Hematopoietic multipotent progenitor cell treated with erythropoietin and hydrocortisone succinate and interleukin-3 and kit ligand, for 4 days (in vitro differentiated cells): ENCODE measurements at places on chromosomes 7 and 10.

DNA sequence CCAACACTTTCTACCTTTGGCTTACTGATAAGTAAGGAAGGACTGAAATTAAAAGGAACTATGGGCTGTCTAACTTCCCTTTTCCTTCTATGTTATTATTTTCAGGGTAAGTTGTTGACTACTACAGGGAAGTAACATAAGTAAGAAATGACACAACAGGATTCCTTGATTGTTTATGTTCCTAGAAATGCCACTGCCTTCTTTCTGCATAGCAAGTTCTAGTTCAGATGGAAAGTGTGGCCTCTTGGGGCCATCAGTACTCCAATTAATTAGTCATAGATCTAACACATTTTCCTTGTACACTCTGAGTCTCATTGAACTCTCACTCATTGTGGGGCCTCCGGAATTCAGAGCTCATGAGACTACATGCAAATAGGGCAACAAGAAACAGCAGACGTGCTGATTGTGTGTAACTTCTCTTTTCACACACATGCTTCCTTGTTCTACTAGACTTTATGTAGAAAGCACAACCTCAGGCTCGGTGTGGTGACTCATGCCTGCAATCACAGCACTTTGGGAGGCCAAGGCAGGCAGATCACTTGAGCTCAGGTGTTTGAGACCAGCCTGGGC is 35.3 kb upstream of the HIBADH start:
- peak; percentile 64 for DNase-seq

GRCh38 chr7:2019711-2020511 is 212.8 kb downstream of the MAD1L1 start:
- DNase-seq: peak; percentile 92

DNA sequence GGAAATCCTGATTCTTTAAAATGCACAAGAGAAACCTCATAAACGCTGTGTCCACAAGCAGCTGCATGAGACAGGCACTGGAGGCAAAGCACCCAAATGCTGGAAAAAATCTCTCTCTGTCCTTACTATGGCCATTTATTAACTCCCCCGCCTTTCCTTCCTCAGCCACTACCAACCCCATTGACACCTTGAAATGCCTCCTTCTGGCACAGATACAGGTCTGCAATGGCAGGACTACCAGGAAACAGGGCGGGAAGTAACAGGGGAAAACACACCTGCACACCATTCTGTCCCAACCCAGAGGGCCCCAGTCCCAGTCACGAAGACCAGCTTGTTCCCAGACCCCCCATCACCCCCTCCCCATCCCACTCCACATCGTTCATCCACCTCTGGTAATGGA is 224.3 kb downstream of the PARD3 start:
- DNase-seq: no peak

GRCh38 chr10:57218382-57218781 is 857.3 kb upstream of the ZWINT start:
- DNase-seq: no peak

DNA sequence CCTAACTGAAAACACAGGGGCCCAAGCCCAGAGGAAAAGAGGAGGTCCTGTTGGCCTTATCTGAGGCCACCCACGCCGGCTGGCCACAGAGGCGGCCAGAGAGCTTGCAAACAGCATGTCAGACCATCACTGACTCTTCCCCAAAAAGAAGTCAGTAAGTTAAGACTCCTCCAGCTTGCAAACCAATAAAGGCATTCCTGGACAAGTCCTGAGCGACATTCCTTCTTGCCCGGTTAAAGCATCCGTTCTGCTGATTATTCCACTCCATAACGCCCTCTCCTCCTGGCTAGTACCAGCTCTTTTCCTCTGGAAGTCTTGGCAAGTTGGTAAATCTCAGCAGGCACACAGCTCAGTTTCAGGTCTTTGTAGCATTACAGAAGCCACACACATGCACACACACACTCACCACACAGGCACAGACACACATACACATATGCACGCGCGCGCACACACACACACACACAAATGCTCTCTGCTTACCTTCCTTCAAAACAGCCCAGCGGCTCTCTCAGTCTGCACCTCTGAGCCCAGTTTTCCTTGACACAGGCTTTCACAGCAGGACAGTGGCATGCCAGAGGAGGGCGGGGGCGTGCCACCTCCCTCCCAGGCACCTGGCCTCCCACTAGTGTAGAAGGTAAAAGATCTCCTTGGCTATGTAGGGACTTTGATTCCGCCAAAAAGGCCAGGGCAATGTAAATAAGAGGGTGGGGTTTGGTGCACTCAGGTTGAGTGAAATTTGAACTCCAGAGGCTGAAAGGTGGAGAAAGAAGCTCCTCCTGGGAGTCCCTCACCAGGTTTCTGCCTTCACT is 201.4 kb downstream of the TNS3 start:
- peak; percentile 30 for DNase-seq

DNA sequence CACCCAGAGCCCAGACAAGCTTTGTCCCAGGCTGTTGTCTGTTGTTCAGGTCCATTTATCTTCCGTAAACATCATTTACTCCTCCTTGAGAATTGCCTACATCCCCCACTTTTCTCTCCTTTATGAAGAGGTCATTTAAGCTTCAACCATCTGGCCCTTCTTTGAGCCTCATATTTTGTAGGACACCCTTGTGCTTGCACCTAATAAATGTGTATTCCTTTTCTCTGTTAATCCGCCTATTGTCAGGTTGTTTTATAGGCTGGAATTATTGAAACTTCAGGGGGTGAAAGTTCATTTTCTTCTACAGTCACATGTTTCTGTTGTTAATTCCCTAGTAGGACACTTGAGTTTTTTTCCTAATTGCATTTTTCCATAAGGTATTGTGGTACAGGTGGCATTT is 19.6 kb upstream of the CTTNBP2 start:
- DNase-seq: no peak

DNA sequence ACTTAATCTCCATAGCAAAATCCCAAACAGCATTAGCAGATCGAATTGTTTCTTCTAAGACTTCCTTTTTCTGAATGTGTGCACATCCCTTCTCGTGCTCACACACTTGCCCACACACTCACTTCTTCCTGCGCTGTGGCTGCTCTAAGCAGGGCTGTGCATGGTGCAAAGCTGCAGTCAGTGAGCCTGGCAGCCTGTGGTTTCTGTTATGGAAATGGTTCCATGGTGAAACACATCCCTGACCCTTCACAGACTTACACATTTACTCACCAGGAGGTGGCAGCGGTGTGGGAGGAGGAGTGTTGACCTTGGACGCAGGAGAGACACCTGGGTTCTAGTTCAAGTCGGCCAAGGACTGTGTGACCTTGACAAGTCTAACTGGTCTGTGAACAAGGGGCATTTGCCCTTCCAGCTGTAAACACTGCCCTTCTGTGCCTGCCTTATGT is 24.9 kb downstream of the MTURN start:
- peak; percentile 84 for DNase-seq

DNA sequence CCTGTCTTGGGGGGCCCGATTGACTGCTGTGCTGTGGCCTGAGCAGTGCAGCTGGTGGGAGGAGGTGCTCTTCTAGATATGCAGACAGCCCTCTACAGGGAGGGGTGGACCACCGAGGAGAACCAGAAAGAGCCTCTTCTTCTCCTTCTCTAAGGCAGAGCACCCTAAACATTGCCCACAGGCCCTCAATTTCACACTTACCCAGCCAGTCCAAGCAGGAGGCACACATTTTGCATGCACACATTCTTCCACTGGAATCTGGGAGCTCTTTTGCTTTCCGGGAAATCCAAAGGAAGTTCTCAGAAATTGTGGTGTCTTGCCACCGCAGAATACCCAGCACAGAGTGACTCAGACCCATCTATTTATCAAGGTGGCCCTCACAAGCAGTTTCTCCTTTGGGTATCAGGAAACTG is 45.8 kb downstream of the EEPD1 start:
- peak; percentile 75 for DNase-seq
